Smooth muscle cell of bladder (primary cell): ENCODE measurements at places on chromosomes 2 and 18. TPM values are rescaled to one million over a fixed set of nuclear protein-coding genes. Genes with fewer than 3 reads are reported as not detected.

The MAB21L4 gene
- not detected in 2 replicates for total RNA-seq

The COL4A3 gene
- under 0.01 and 0.18 TPM in 2 replicates for total RNA-seq

The IL1R1 gene
- total RNA-seq = 109 and 193 TPM in 2 replicates

The IL36B gene
- not detected in 2 replicates for total RNA-seq

The GLI2 gene
- 6.4 and 11.3 TPM in 2 replicates for total RNA-seq

The LCT gene
- not detected in 2 replicates for total RNA-seq

The TMEM17 gene
- 1.8 and 2.7 TPM in 2 replicates for total RNA-seq

The ANKRD36C gene
- total RNA-seq = 17.2 and 26.0 TPM in 2 replicates

The SCG2 gene
- total RNA-seq = 2.1 and 3.3 TPM in 2 replicates

The SYT4 gene
- total RNA-seq = not detected in 2 replicates

The FIGN gene
- 0.43 and 0.65 TPM in 2 replicates for total RNA-seq

The MORN2 gene
- total RNA-seq = 19.1 and 20.7 TPM in 2 replicates

The CYP26B1 gene
- total RNA-seq = 0.14 and 0.18 TPM in 2 replicates

The CDK5R2 gene
- total RNA-seq = under 0.01 TPM in 1 of 2 replicates, not detected in the other

The PRSS56 gene
- total RNA-seq = not detected in 2 replicates

The PRKCE gene
- total RNA-seq = 11.1 and 11.4 TPM in 2 replicates

The BUB1 gene
- 4.3 and 4.8 TPM in 2 replicates for total RNA-seq

The SERPINB11 gene
- not detected in 2 replicates for total RNA-seq
